ENCODE measurements at places on chromosomes 1 and 21.

GRCh38 chr1:91523482-91523881 lies 22.8 kb downstream of the CDC7 start:
- DNase-seq, result no peak

- DNase-seq, result no peak
These were observed 17.9 kb upstream of the CENPF start for GRCh38 chr1:214584805-214585766.

DNA sequence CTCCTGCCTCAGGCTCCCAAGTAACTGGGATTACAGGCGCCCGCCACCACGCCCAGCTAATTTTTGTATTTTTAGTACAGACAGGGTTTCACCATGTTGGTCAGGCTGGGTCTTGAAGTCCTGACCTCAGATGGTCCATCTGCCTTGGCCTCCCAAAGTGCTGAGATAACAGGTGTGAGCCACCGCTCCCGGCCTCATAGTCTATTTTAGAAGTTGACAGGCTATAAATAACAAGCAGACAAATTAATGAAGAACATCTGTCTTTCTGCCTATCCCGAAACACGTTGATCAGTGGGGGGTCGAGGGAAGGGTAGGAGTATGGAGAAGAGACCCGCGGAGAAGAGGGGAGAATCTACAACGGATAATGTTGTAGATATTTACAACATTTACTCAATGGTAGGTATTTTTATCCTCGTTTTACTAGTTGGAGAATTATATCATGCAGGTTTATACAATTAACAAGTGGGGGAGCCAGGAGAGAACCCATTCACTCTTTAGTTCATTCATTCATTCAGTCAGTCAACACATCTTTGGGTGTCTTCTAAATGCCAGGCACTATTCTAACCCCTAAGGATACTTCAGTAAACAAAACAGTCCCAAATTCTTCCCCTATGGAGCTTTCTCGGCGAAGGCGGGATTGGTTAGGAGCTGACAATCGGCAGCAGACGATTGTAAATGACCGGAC lies 497 bp upstream of the IFNAR2 start:
- DNase-seq, result no peak

DNA sequence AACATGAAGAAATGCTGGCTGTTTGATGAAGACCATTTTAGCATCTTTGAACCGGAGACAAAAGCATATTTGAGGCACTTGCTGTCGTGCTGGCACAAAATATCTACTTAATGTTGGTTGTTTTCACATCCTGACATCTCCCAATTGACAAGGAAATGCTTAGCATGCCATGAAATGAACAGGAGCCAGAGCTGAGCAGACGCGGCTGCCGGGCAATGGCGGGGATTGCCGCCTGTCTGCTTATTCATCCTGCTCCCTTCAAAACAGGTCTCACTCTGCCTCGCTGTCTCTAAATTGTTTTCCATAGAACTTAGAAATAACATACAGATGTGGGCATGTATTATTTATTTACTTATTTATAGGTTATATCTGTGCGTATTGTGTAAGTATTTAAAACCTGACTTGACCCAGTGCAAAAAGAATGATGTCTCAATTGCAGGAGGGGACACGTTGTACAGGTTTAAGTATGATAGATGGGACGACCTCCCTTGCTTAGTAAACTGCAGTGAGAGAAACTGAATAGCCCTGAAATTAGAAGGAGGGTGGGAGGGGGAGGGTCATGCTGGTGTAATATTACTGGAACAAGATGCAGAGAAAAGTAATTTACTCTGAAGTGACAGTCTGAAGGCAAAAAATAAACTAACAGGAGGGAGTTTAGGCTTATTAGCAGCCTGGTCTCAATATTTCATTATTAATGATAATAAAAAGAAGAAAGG lies 590.4 kb upstream of the PLXNA2 start:
- DNase-seq, result no peak

DNA sequence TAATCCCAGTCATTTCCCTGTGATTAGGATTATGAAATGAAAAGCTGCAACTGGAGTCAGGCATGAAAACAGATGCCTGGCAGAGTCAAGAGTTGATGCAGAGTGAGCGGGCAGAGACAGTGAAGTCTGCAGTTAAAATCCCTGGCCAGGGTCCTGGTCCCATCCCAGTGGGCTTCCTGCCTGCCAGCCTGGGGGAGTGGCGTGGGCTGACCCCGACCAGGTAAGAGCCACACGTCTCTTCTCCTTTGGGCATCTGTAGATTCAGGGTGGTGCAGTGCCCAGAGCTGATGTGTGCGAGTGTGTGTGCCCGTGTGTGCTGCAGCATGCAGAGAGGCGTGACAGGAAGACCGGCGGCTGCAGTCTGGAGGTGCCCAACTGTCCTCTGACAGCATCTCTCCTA lies 6.2 kb upstream of the KIAA1614 start:
- no peak for DNase-seq

DNA sequence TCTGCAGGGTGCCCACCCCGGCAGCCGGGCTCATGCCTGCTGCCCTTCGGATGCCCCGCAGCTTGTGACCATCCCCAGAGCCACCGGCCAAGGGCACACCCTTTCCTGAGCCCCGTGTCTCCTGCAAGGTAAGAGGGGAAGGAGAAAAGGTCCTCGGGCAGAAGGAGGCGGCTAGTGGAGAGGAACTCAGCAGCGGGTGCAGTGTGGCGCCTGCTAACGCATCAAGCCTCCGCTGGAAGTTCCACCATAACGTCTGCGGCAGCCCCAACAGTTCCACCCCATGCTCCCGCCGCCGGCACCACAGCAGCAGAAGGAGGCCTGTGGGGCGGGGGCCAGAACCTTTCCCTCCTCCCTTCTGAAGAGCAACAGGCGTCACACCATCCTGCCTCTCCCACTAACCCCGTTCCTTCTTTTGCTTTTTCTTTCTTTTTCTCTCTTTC lies 990 bp downstream of the VWA5B1 start:
- peak; percentile 55 for DNase-seq

DNA sequence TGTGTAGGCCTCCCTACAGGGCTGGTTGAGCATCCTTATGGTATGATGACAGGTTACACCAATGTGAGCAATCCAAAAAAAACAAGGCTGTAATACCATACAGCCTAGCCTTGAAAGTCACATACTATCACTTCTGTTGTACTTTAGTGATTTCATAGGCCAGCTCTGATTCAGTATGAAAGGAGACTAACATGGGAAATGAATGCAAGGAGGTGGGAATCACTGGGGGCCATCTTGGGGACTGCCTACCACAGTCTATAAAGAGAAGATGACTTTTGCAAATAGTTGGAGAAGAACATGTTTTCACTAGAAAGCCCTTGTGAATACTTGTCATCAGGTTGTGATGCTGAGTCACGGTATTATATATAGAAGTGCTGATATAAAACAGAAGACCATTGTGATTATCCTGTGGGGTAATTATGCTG lies 270.7 kb downstream of the S1PR1 start:
- no peak for DNase-seq

DNA sequence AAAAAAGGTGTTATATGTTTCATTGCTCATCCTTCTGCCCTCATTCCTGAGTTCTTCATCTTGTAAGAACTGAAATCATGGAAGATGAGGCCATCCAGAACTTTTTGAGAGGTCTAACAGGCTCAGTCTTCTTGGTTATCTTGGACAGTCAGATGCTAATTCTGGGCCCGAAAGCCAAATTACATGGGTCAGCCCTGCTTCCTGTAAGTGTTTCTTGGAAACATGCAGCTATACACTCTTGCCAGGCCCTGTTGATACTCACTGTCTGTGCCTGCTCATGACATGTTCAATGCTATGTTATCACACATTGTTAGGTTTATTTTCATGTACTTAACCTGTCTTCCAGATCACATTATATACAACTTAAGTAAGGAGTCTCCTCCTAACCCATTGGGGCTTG lies 542.5 kb downstream of the NUF2 start:
- no peak for DNase-seq

GRCh38 chr1:51325878-51326755 lies 4.2 kb downstream of the TTC39A start:
- no peak for DNase-seq

GRCh38 chr1:177209357-177209756 lies 38.6 kb downstream of the BRINP2 start:
- peak; percentile 59 for DNase-seq

GRCh38 chr1:67685558-67686266 lies 711 bp downstream of the GADD45A start:
- DNase-seq, result peak; percentile 91

DNA sequence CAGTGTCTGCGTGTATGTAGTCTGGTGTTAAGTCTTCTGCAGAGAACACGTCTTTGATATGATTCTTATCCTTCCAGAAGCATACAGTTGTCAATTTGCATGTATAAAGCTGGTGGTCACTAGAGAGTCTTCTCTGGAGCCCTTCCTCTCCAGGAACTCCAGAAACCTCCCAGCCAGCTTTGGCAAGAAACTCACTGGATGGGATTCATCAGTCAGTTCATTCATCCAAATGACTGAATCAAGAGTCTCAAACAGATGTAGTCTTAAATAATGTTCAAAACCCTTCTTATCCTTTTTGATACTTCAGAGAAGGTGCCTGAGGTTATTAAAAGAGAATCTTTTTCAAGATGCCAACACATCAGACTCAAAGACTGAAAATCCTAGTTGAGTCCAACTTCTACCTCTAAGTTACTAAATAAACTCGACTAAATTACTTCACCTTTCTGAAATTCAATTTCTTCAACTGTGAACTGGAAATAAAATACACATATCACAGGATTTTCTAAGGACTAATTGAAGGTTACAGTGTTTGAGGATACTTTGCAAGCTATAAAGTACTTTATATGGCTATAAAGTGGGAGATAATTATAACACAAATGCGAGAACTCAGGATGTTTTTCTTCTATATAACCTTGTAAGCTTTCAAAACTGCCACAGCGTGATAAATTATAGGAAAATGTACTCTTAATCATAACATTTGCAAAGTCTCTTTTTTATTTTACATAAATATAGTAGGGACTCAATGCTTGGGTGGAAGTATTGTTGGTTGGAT lies 252.4 kb downstream of the FGGY start:
- DNase-seq, result no peak

DNA sequence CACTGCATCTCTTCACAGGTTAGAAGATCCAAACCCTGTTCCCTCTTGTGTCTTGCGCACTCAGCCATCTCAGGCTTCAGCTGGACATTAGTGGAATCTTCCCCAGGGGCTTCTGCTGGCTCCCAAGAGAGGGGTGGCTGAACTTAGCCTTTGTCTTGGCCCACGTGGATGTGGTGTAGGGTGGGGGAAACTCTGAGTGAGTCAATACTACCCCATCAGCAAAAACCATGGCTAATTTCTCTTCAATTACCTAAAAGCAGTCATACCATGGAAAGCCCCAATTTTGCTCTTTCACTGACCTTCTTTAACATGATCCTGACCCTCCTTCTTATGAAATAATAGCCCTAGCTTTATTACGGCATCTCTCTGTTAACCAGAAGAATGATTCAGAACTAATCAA lies 72.5 kb upstream of the RAB3GAP2 start:
- no peak for DNase-seq

GRCh38 chr21:33849834-33850233 lies 65.8 kb downstream of the ATP5PO start:
- no peak for DNase-seq

DNA sequence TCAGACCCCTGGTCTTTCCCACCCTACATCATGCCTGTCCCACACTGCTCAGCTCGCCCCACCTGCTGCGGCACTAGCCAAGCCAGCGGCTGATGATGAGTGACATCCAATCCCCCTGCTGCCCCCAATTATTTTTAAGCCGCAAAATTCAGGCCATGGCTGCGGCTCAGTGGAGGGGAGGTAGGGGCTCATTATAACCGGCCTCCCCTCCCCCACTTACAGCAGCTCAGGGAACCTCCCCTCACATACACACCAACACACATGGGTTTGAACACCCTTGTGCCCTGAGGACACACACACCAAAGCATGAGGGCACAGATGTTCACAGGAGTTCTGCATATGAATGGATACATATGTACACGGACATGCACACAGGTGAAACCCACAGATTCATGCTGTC lies 5.3 kb downstream of the ADGRB2 start:
- DNase-seq, result no peak

- DNase-seq, result peak; percentile 46
These were observed 24.3 kb downstream of the LDLRAP1 start for GRCh38 chr1:25567710-25568089.

DNA sequence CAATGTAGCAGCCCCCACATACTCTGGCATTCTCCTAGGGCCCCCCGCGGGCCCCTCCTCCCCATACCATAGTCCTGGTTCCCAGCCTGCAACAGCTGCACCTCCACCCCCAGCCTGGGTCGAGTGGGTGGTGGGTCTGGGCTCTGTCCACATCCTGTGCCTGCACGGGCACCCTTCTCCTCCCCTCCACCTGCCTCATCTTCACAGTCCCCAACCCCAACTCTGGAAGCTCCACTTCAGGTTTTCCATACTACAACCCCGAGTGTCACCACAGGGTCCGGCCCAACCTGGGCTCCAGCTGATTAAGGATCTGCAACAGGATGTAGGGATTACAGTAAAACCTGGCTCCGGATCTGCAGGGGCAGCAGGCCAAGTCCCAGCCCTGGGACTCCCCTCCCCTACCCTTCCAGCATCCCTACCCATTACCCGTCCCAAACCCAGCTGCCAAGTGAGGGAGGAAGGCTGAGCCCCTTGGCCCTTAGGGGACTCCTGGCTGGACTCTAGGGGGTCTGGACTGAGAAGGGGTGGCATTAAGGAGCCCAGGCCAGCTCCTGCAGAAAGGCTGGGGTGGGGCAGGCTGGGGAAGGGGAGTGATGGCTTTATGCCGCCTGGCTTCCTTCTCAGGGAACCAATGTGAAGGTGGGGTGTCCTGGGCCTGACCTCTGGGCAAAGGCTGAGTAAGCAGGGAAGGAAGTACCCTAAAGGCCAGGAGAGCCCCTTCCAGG lies 116.8 kb downstream of the CASZ1 start:
- peak; percentile 57 for DNase-seq

GRCh38 chr1:58978096-58978495 lies 194.2 kb upstream of the JUN start:
- DNase-seq, result no peak

Measured in upper lobe of left lung (tissue), 6 donors.